ENCODE measurements at places on chromosomes 3 and 15.

DNA sequence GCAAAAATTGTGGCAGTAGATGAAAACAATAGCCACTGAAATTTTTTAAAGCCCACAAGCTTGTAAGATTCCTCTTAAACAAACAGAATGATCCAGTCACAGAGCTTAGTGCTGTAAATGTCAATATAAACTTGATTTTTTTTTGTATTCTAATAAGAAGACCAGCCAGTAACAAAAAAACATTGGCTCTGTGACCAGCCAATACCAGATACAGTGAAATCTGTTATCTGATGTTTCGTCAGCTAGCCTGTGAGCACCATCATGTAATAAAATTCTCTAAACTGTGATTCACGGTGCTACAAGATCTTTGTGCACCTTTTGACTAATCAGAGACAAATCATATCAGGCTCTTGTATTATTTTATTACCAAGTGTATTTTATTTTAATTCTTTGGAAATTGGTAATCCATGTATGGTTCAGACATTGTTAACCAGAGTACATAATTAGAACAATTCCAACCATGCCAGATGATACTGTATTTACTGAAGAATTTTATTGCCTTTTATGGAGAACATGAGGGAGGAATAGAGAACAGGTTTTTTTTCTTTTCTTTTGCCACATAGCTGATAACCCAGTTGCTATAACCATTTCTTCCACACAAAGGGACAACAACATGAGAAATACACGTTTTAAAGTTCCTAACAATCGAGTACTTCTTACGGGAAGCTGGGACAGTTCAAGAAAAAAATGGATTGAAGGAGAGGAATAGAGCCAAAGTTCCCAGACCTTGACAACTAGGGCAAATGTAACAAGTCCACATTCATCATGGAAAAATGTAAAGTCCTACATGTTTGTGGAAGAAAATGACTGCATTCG, 71.9 kb downstream of the FILIP1L start:
- DNase-seq = no peak

- DNase-seq = no peak
Measured at GRCh38 chr3:175326041-175326440, 466.9 kb downstream of the NAALADL2 start.

GRCh38 chr3:45113625-45114050, 32.5 kb downstream of the CDCP1 start:
- no peak for DNase-seq

DNA sequence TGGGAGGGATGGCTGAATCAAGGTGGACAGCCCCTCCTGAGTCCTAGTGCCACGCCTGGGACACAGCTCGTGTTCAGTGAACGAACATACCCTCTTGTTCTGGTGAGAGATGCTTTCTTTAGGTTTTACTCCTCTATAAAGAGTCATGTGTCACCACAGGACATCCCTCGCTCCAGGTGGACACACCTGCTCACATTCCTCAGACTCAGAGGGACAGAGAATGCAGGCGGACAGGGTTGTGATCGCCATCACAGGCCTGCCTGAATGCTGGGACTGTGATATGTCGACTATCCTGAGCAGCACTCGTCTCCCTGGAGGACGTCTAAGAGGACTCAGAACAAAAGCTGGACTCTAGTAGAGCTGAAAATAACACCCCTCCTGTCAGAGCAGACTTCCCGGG, 96.4 kb upstream of the SNRPA1 start:
- DNase-seq = no peak

DNA sequence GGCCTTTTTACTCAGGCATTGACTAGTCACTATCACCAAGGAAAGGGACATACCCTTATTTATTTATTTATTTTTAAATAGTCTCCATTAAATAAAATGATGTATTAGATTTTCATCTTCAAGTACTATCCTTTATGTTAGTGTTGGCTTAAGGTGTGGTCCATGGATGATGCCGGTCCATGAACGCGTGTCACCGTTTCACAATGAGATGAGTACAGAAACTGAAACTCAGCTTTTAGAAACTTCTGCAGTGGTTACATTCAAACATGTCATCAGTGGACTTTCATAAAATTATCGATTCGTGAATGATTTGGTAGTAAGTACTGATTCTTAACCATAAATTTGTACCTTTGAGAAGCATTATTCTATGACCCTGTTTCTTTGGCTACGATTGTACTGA, 166.6 kb downstream of the SATB1 start:
- no peak for DNase-seq

GRCh38 chr3:4045756-4046155, 246.5 kb downstream of the LRRN1 start:
- no peak for DNase-seq

- DNase-seq = no peak
Measured at GRCh38 chr3:186221760-186222378, 113.0 kb upstream of the ETV5 start.

DNA sequence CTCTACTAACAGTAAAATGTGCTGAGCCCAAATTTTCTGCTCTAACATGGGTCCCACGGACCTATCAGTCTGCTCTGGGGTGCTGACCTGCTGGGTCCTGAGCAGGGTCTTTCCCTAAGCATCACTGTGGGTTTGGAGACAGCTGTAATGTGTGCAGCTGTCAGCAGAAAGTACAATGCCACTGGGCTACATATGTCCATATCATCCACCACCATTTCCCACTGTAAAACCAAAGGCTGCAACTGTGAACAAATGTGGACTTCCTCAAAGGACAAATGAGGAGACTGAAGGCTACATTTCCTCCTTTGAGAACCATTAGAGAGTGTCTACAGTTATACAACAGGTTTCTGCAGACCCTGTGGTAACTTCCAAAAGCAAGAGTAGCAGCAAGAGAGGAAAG, 33.8 kb upstream of the IP6K2 start:
- no peak for DNase-seq

DNA sequence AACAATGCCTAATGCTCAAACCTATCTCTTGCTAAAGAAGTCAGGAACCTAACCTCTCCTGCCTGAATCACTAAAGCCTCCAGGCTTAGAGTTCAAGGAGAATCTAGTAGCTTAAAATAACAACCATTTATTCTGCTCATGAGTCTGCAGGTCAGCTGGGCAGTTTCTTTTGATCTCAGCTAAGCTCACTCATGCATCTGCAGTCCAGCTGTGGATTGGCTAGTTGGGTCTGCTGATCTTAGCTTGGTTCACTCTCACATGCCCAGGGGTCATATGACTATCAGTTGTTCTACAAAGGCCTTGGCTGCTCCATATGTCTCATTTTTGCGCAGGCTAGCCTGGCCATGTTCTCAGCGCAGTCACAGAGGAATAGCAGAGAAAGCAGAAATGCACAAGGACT, 109.2 kb upstream of the STT3B start:
- DNase-seq = no peak

Measured in activated T-helper 2 cell treated with anti-CD3 and anti-CD28 coated beads, Interferon-gamma antibody, Interleukin-2, Interleukin-4, amounts not matched to agents 10 μg/mL and 5 μg/mL and 100 μg/mL, durations not matched to agents 14 hours and 24 hours and 36 hours (primary cell).